ENCODE measurements at places on chromosomes 16 and 17. TPM values are rescaled to one million over a fixed set of nuclear protein-coding genes. Genes with fewer than 3 reads are reported as not detected.

GRCh38 chr16:15741207-15741871, 91.3 kb downstream of the NDE1 start:
- DNase-seq: no peak

DNA sequence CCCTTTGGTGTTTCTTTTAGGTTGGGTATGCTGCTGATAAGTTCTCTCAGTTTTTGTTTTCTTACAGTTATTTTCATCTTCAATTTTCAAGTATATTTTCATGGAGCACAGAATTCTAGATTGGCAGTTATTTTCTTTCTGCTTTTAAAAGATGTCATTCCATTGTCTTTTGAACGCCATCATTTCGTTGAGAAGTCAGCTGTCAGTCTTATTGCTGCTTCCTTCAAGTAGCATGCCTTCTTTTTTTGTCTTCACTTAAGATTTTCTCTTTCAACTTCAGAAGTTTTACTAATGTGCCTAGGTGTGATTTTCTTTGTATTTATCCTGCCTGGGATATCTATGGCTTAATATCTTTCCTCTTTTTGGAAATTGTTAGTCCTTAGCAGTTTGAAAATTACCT, 262.2 kb upstream of the PMFBP1 start:
- DNase-seq: no peak

- DNase-seq: no peak
Measured at GRCh38 chr17:55124730-55125360, 139.9 kb upstream of the HLF start.

- no peak for DNase-seq
Measured at GRCh38 chr17:36742267-36743000, 141.1 kb downstream of the MRM1 start.

GRCh38 chr17:16283705-16284104, 66.7 kb downstream of the PIGL start:
- no peak for DNase-seq

GRCh38 chr17:17514993-17515933, 19.1 kb upstream of the RASD1 start:
- DNase-seq: no peak

DNA sequence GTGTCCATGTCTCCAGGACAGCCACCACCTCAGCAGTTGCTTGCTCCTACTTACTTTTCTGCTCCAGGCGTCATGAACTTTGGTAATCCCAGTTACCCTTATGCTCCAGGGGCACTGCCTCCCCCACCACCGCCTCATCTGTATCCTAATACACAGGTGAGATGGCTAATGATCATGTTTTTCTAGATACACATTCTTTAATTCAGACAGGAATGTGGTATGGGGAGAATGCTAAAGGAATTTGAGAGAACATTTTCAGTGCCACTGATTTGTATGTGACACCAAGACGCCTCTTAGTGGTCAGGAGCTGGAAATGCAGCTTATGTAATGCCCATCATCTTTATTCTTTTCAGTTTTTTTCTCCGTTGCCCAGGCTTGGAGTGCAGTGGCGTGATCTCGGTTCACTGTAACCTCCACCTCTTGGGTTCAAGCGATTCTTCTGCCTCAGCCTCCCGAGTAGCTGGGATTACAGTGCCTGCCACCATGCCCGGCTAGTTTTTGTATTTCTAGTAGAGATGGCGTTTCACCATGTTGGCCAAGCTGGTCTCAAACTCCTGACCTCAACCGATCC, 8.9 kb upstream of the RAPGEFL1 start:
- DNase-seq: no peak

DNA sequence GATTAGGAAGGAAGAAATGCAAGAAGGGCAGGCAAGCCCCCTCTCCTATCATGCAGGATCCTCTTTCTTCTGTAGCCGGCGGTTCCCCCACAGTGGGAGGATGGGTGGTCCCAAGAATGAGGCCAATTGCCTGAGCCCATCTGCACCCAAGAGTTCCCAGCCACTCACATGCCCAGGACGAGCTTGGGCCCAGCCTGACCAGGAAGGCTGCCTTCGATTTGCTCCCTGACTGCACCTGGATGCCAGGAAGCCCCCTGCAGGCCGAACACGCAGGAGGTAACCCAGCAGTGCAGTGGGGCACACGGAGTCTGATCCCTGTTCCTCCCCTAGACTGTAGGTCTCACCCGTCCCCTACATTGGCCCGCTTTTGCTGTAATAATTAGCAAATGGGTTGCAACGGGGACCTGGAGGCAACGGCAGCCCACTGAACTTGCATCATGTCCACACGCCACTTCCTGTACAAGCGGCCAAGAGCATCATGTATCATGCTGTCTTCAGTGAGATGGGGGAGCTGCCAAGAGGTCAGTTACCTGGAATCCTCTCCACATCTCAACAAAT, 67.5 kb downstream of the AMFR start:
- no peak for DNase-seq

- no peak for DNase-seq
Measured at GRCh38 chr17:48340916-48341315, 89.1 kb downstream of the SKAP1 start.

- DNase-seq: no peak
Measured at GRCh38 chr17:81086789-81087551, 52.0 kb downstream of the BAIAP2 start.

GRCh38 chr17:68955181-68955841, at the start of gene ABCA8:
TSS of gene ABCA8 (minus strand) at chr17:68955392. CDS start at chr17:68942034, 13,358 bp downstream.
- DNase-seq: no peak

GRCh38 chr17:65449495-65449894, 112.0 kb downstream of the AXIN2 start:
- DNase-seq: no peak

DNA sequence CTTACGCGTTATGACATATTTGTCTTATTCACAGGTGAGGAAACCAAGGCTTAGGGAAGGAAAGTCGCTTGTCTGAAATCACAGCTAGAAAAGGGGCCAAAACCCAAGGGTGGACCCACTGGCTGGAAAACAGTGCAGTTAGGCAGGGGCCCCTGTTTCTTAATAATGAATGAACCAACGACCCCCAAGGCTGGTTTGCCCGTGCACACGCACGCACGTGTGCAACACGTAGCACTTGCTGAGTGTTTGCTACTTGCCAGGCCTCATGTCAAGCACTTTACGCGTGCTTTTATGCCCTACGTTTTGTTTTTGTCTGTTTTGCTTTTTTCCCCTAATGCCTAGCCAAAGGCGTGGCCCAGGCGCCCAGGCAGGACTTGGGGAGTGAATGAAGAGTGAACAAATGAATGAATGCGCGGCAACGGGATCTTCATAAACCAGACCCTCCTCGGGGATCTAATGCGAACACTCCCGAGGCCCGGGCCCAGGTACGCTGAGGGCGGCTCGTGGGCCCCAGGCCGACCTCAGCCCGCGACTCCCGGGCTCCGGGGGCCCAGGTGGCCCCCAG, 571 bp upstream of the USP10 start:
- DNase-seq: no peak

CCL7 gene
- not detected for total RNA-seq

ATP2A1 gene
- total RNA-seq: 1.6 TPM

TGFB1I1 gene
- total RNA-seq: 1.1 TPM

RHBDF1 gene
- total RNA-seq: 0.19 TPM

WFIKKN1 gene
- 0.56 TPM for total RNA-seq

TRIM72 gene
- 0.09 TPM for total RNA-seq

CENPT gene
- 113 TPM for total RNA-seq

ADAP2 gene
- total RNA-seq: 4.9 TPM

CDR2 gene
- 58.7 TPM for total RNA-seq

C17orf100 gene
- total RNA-seq: 2.8 TPM

TP53TG3E gene
- not detected for total RNA-seq

SLC9A5 gene
- total RNA-seq: 2.3 TPM

SPEM3 gene
- total RNA-seq: not detected

ZG16 gene
- total RNA-seq: 0.09 TPM
